Epithelial cell of proximal tubule (primary cell): ENCODE measurements at places on chromosomes 6 and 20. TPM values are rescaled to one million over a fixed set of nuclear protein-coding genes. Genes with fewer than 3 reads are reported as not detected.

- no peak for DNase-seq
Measured at GRCh38 chr20:47282864-47283263, 73.6 kb downstream of the ZMYND8 start.

DNA sequence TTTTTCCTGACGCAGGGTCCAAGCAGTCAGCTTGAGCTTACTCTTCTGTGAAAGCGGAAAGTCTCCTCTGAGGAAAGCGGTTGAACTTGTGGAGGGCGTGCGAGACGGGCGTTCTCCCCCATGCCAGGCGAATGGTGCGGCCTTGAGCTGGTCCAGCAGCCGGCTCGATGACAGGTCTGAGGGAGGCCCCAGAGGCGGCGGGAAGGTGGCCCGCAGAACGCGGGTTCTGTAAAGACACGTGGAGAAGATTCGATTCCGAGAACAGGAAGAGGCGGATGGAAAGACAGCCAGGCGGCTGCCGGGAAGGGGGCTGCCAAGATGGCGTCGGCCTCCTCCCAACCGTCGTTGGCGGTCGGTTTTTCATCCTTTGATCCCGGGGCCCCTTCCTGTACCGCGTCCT, 75.6 kb upstream of the TXNDC5 start:
- DNase-seq: no peak

DNA sequence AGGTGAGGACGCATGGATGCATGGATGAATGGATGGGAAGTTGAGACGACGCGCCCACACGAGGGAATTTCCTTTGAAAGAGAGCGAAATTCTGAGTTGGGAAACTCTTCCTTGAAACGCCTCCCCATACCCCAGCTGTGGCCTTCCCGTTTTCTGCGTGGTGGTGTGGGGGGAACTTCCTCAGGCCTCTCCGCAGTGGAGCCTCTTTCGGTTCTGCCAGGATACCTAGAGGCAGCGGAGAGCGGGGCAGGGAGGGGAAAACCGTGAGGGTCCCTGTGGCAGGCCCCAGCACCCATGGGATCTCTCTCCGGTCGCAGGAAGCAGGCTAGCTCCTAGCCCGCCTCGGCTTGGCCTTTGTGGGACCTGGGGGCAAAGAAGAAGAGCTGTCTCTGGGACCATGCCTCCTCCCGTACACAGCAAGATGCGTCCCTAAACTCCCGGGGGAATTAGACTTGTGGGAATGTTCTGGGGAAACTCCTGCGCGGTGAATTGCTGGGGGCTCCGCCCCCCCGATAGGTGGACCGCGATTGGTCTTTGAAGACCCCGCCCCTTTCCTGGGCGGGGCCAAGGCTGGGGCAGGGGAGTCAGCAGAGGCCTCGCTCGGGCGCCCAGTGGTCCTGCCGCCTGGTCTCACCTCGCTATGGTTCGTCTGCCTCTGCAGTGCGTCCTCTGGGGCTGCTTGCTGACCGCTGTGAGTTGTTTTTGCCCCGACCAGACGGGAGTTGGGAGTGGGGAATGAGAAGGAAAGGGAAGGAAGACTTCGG, at the start of gene CD40:
Gene CD40 (plus strand): TSS at position 611 of the 764 bp plus-strand sequence. CDS start 30 bp downstream, at position 641.
- DNase-seq: peak; percentile 41

DNA sequence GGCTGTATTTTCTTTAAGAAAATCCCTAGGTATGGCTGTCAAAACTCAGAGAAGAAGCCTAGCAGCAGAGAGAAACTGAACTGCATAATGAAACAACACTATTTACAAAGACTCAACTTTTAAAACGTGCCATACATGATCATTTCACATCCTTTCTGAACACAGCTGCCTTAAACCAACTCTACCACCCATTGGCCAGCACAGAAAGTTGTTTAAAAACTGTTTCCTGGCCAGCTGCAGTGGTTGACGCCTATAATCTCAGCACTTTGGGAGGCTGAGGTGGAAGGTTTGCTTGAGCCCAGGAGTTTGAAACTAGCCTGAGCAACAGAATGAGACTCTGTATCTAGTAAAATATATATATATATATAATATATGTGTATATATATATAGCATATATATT, 336.4 kb upstream of the SOX4 start:
- no peak for DNase-seq

TMEM14A gene
- 51.8 and 61.6 TPM in 2 replicates for total RNA-seq

JPH2 gene
- 2.0 and 2.9 TPM in 2 replicates for total RNA-seq

TMEM239 gene
- total RNA-seq: not detected in 2 replicates

TTI1 gene
- 14.3 and 29.2 TPM in 2 replicates for total RNA-seq

TMEM244 gene
- total RNA-seq: not detected in 2 replicates

- no peak for DNase-seq
Measured at GRCh38 chr20:57977141-57977540, 251.3 kb downstream of the ANKRD60 start.

GRCh38 chr20:37228082-37228481, 33.5 kb downstream of the GHRH start:
- no peak for DNase-seq

GRCh38 chr6:68237205-68237604, 397.9 kb upstream of the ADGRB3 start:
- DNase-seq: no peak

ZSCAN12 gene
- total RNA-seq: 4.8 and 4.9 TPM in 2 replicates

DNA sequence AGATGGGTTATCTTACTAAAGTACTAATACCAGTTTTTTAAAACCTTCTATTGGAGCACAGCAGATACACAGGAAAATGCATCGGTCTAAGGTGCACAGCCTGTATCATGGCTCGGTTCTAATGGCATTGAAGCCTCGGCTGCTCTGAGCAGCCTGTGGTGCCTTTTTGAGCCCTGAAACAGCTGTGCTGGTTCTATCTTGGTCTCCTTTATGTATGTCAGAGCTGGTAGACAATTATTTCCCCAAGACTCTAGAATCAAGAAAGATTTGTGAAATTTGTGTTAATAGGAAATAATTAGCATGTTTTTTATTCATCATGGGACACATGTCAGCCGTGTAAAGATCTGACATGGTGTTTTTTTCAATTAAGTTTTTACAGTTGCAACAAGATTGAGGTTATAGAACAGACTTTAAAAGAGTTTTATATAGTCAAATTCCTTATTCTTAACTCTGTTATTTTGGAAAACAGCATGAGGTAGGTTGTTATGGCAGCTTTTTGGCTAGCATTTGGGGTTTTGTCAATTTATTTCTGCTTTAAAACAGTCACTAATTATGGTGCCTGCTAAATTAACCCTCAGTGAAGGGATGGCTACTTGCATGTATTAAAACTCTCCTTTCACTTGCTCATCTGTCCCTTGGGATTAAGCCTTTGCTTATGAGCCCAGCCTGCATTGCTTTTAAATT, 40.3 kb upstream of the C20orf144 start:
- no peak for DNase-seq

SRSF12 gene
- total RNA-seq: 5.4 and 6.2 TPM in 2 replicates

DNA sequence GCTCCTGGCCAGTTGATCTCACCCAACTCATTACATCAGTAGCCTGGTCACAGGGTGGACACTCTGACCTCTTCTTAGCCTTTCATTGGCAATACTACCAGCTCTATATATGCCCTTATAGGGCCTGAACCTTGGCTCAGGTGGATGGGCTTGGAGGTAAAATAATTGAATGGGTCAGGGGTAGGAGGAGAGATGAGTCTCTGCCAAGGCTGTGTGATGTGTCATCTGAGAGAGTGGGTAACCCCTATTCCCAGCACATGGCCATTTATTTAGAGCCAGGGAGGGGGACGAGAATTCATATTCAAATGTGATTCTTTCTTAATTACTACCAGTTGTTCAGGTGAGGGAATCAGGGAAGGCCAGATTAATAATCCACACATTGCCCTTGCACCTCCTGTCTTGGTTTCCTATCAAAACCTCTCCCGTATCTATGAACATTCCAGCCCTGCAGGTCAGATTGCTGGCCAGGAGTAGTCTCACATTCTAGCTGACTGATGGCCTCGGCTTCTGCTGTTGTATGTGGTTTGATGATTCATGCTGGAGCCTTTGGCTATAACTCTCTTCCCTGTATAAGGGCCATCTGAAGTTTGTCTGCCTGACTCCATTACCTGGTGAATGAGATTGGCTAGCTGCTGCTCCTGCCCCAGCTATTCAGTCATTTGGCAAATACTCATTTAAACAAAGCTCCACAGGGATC, 13.4 kb downstream of the C20orf173 start:
- DNase-seq: peak; percentile 66

SIRPB1 gene
- 0.46 and 8.0 TPM in 2 replicates for total RNA-seq

DNA sequence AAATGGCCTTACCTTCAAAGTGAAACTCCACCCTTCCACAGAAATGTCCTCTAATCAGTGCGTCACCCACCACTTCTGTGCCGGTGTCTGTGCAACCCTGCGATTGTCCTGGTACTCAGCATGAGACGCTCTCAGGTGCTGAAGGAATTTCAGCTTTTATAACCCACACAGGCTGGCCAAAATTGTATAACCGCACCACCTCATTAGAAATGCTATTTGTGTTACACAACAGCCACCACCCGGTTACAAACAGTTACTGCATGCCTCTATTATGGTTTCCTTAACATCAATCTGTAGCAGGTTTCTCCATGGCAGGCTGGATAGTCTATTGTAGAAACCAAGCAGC, 51.5 kb downstream of the SLC23A2 start:
- DNase-seq: no peak

NNAT gene
- 41.0 and 65.2 TPM in 2 replicates for total RNA-seq

EDN1 gene
- total RNA-seq: 16.3 and 21.0 TPM in 2 replicates

DNA sequence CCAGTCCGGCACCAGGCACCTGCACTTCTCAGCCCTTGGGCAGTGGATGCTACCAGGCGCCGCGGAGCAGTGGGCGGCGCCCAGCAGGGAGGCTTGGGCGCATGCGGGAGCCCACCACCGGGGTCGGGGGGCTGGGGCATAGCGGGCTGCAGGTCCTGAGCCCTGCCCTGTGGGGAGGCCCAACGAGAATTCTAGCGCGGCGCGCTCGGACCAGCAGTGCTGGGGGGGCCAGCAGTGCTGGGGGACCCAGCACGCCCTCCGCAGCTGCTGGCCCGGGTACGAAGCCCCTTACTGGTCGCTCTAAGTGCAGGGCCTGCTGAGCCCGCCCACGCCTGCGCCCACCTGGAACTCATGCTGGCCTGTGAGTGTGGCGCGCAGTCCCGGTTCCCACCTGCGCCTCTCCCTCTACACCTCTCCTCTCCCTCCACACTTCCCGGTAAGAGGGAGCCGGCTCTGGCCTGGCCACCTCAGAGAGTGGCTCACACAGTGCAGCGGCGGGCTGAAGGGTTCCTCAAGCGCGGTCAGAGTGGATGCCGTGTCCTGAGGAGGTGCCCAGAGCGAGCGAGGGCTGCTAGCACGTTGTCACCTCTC, 28.5 kb upstream of the SERPINB1 start:
- no peak for DNase-seq

DNA sequence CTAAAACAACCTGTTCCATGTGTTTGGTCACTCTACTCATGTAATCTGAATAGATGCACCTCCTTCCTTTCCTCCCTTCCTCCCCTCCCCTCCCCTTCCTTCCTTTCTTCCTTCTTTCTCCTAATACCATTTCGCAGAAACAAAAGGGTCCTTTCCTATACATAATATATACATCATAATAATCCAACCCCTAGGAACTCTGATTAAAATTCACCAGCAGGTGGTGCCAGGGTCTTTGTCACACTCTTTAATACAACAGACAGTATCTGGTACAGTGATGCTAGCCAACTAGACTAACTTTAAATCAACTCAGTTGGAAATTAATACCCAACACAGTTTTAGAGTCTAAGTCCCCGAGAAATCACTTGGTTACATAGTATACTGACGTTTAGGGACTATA, 181.2 kb upstream of the SHLD1 start:
- no peak for DNase-seq

SLC32A1 gene
- not detected in 2 replicates for total RNA-seq

CFB gene
- total RNA-seq: 0.81 and 2.2 TPM in 2 replicates

NRSN1 gene
- total RNA-seq: not detected in 2 replicates

DNA sequence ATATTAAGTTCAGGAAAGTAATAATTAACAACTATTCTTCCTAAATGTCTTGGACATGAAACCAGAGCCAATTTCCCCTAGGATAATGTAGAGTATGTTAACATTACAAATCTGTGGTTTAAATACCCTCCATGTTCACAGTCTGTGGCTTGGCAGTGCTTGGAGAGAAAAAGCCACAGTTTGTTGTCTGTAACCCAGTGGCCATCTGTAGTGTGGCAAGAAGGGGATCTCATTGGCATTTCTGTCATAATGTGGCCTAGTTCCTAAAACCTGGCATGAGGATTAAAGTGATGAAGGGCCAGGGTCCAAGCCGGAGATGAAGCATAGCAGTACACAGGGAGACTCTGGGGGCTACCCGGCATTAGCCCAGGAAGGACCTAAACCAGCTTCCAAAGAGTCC, 31.2 kb downstream of the SYNE1 start:
- no peak for DNase-seq

- DNase-seq: peak; percentile 20
Measured at GRCh38 chr6:57173056-57173885, 1.1 kb downstream of the BAG2 start.

DNA sequence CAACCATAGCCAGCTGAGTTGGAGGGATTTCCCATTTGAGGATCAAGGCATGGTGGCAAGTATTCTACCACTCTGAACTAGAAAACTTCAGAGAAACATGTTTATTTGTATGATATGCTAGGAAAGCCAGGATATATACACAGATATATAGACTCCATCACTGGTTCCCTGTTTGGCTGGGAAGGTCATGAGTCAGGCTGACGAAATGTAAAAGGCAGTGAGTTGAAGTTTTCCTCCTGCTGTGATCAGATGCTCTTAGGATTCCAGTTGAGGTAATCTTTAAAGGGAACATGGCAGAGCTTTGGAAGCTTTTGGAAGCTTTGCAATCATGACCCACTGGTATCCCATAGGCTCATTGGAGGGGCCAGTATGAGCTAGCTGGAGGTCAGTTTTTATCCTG, 1369.1 kb downstream of the EPHA7 start:
- no peak for DNase-seq

PRL gene
- total RNA-seq: not detected in 2 replicates

ZSCAN31 gene
- 0.52 and 0.94 TPM in 2 replicates for total RNA-seq
